Liver (tissue), 10 donors: ENCODE measurements at places on chromosomes 11 and 22. TPM values are rescaled to one million over a fixed set of nuclear protein-coding genes. Genes with fewer than 3 reads are reported as not detected.

PTPRCAP gene
- total RNA-seq, result 3.9 TPM

- peaks cover 66% of the 10 kb centered on the region for H3K36me3 ChIP-seq
- peaks cover 3% of the 10 kb centered on the region for H3K4me1 ChIP-seq
- H3K27me3 ChIP-seq, result no peaks in the 10 kb centered on the region
- no peak overlapping the region for H3K4me3 ChIP-seq
These were observed 11.2 kb downstream of the EIF4G2 start for GRCh38 chr11:10797531-10797930.

CLDN5 gene
- total RNA-seq, result 23.0 TPM

DNA sequence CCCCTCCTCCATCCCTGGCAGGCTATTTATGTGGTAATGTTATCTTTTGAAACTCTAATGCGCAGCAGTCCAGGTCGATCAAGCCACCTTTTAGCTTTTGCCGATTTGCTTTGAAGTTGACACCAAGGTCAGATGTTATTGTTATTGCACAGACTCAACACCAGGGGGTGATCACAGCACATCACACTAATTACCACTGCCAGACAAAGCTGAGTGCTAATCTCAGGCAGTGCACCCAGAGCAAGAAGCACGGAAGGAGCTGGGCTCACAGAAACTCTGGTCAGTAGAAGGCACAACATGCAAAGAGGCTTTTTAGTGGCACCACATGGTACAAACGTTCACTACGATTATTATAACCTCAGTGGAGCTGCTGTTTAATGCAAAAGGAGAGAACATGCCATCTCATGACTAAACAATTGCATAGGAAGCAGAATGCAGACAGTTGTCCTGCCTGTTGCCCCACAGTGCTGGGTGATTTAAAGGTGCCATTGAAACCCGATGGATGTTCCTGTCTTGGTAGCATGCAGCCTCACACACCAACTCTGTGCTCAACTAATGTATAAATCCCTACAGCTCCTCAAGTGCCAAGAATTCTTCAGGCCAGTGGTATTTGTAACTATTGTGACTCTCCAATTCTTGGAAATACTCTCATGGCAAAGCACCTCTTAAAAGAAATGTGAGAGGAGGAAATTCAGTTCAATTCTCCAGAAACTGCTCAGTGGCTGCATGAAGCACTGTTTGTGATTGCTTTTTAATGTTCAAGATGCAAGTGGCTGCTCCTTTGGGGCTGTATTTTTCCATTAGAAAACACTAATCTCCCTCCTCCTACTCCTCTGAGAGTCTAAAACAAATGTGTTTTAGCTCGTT, 353.9 kb upstream of the DDI1 start:
- no peaks in the 10 kb centered on the region for H3K4me1 ChIP-seq
- DNase-seq, result peak; percentile 41
- H3K27me3 ChIP-seq, result no peaks in the 10 kb centered on the region
- H3K36me3 ChIP-seq, result no peaks in the 10 kb centered on the region
- no peak overlapping the region for H3K27ac ChIP-seq

GLYAT gene
- 5.6 TPM for total RNA-seq

UPK3A gene
- total RNA-seq, result 0.42 TPM

OR52N4 gene
- total RNA-seq, result not detected

DNA sequence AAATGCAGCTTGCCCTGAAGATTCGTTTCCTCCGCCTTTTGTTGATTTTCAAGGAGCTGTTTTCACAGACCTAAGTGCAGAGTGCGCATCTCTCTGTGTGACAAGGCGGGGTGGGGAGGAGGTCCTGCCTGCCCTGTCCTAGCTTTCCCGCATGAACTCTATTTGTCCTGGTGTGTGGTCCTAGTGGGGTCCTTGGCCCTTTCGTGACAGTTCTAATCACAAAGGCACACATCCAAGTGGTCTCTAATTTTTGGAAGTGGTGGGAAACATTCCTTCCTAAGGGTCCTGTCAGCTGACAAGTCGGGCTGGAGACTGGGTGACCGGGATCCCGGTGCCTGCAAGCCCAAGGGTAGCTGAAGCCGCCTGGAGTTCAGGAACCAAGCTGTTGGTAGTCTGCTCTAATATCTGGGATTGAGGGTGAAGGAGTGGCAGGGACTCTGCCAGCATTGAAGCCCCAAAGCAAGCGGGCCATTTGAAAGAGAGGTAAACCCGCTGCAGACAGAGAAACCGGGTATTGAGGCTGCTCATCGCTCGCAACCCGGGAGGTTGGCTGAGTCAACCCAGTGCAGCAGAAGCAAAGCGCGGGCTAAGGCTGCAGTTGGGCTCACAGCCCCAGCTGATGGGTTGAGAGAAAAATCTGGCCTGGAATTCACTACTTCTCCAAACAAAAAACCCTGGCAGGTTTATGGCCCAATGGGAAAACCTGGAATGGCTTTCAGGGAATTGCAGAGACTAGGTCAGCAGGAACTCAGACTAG, 28.1 kb upstream of the FBXO3 start:
- no peak overlapping the region for H3K27ac ChIP-seq
- no peaks in the 10 kb centered on the region for H3K4me1 ChIP-seq

CCDC73 gene
- total RNA-seq, result 0.23 TPM

GRCh38 chr11:132258875-132259274, 888.5 kb downstream of the NTM start:
- H3K4me3 ChIP-seq, result no peak overlapping the region
- no peaks in the 10 kb centered on the region for H3K4me1 ChIP-seq
- DNase-seq, result no peak
- no peak overlapping the region for H3K27ac ChIP-seq
- no peaks in the 10 kb centered on the region for H3K27me3 ChIP-seq

PIH1D2 gene
- 0.25 TPM for total RNA-seq

PANX2 gene
- total RNA-seq, result 2.3 TPM

RAB36 gene
- total RNA-seq, result 0.33 TPM

FGF4 gene
- total RNA-seq, result not detected

DNA sequence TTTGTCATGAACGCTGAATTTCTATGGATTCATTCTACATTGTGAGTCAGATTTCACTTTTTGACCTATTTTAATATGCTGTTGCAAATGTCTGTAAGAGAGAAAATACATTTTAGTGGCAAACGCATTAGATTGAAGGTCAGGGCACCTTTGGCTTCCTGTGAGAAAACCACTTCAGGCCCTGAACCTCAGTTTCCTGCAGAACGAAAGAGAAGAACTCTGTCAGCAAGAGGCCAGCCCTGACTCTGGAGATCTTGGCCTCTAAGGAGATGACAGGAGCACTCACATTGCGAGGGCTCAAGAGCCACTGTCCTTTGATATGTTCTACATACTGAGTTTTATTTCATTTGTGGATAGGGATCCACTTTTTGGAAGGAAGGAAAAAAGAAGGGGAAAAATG, 83.6 kb downstream of the KCNJ1 start:
- DNase-seq, result no peak
- H3K4me3 ChIP-seq, result no peak overlapping the region
- H3K27ac ChIP-seq, result no peak overlapping the region

MS4A4A gene
- total RNA-seq, result 12.0 TPM

- no peak overlapping the region for H3K27ac ChIP-seq
- no peak for DNase-seq
- H3K27me3 ChIP-seq, result peaks cover 5% of the 10 kb centered on the region
- H3K4me1 ChIP-seq, result peaks cover 5% of the 10 kb centered on the region
These were observed 154.6 kb downstream of the BRD1 start for GRCh38 chr22:49673048-49673447.

GRCh38 chr11:102115557-102115956, 5.3 kb downstream of the YAP1 start:
- H3K27ac ChIP-seq, result no peak overlapping the region
- no peaks in the 10 kb centered on the region for H3K27me3 ChIP-seq
- H3K4me1 ChIP-seq, result peaks cover 8% of the 10 kb centered on the region
- H3K36me3 ChIP-seq, result no peaks in the 10 kb centered on the region
- H3K4me3 ChIP-seq, result no peak overlapping the region

DNA sequence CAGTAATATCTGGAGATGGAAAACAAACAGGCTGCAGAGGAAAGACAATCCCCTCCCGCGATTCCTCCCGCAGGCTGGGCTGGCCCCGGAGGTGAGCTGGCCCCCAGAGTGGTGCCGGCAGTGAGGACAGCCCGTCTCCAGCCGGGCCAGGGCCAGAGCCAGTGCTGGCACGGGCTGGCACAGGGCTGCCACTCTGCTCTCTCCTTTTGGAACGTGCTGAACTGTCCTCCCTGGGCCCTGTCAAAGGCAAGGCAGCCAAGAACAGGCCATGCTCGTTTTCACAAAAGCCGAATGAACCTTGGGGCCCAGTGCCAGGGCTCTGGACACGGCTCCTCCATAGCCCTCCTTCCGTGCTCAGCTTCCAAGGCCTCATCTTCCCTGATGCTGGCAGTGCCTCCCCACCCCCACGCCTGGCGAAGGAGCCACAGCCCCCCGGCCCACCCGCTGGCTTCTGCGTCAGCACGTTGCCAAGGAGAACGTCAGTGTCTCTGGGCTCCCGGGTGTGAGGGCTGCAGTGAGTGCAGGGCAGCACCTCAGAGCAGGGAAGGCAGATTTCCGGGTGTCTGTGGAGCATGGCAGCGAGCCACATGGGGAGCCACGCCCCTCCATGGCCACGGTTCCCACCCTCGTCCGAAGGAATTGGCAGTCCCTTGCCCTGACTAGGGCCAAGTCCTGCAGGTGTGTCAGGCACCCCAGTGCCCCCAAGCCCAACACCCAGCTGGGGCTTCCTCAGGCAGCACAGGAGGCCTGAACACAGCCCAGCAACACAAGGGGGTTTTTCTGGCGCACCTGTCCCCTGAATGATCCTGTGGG, 28.6 kb downstream of the GNAZ start:
- no peaks in the 10 kb centered on the region for H3K4me1 ChIP-seq
- no peaks in the 10 kb centered on the region for H3K36me3 ChIP-seq
- H3K4me3 ChIP-seq, result no peak overlapping the region

CFL1 gene
- 186 TPM for total RNA-seq

DNA sequence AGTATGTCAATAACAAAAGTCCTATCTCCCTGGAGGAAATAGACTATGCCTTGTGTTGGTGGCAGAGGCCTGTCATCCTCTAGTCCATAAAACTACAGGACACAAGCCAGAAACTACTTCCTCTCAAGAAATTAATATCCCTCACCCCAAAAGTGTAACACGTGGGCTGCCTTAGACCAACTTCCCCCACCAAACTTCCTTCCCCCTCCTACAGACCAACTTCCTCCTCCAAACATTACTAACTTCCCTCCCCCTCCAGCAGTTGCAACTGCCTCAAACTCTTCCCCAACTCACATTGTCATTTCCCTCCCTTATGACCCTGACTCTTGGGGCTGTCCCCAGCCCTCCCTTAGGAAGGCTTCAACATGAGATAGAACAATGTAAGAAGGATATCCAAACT, 6.3 kb downstream of the OR52K2 start:
- H3K4me3 ChIP-seq, result no peak overlapping the region
- no peak for DNase-seq
- H3K36me3 ChIP-seq, result no peaks in the 10 kb centered on the region
- no peak overlapping the region for H3K27ac ChIP-seq
- no peaks in the 10 kb centered on the region for H3K27me3 ChIP-seq

GRCh38 chr11:2774173-2775082, 74.6 kb upstream of the KCNQ1OT1 start:
- peaks cover 10% of the 10 kb centered on the region for H3K4me1 ChIP-seq
- no peaks in the 10 kb centered on the region for H3K27me3 ChIP-seq

DNA sequence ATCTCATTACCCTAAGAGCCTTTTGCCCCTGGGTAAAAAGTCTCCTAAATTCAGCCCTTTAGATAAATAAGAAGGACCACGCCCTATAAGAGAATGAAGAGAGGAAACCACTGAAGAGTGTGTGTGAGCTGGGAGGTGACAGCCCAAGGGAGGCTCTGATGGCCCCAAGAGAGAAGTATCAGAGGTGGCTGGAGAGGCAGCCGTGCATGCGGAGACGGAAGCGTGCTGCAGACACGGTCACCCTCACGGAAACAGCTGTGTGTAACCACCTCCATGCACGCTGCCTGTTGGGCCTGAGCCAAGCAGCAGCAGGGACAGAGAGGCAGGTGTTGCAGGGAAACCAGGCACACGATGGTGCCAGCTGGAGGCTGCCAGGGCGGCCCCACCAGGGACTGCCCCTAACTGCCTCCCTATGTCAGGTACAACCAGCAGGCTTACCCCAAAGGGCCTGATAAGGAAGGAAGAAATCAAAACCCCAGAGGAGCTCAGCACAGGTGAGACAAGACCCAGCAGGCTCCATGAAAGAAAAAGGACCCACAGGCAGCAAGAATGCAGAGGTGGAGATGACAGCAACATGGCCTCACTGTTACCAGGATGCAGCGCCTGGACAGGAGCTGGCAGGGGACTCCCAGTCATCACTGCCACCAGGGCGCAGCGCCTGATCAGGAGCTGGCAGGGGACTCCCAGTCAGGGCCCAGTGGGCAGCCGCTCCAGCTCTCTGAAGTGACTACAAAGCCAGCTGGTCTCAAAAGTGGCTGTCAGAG, 7.8 kb downstream of the LARGE2 start:
- DNase-seq, result peak; percentile 33
- peaks cover 22% of the 10 kb centered on the region for H3K4me1 ChIP-seq
- no peak overlapping the region for H3K27ac ChIP-seq
- no peak overlapping the region for H3K4me3 ChIP-seq
- H3K27me3 ChIP-seq, result no peaks in the 10 kb centered on the region

- H3K27me3 ChIP-seq, result peaks cover 4% of the 10 kb centered on the region
- no peak overlapping the region for H3K4me3 ChIP-seq
- DNase-seq, result peak; percentile 68
- H3K4me1 ChIP-seq, result peaks cover 7% of the 10 kb centered on the region
- no peaks in the 10 kb centered on the region for H3K36me3 ChIP-seq
- no peak overlapping the region for H3K27ac ChIP-seq
These were observed 28.6 kb upstream of the OR10G7 start for GRCh38 chr11:124069429-124070401.

DNA sequence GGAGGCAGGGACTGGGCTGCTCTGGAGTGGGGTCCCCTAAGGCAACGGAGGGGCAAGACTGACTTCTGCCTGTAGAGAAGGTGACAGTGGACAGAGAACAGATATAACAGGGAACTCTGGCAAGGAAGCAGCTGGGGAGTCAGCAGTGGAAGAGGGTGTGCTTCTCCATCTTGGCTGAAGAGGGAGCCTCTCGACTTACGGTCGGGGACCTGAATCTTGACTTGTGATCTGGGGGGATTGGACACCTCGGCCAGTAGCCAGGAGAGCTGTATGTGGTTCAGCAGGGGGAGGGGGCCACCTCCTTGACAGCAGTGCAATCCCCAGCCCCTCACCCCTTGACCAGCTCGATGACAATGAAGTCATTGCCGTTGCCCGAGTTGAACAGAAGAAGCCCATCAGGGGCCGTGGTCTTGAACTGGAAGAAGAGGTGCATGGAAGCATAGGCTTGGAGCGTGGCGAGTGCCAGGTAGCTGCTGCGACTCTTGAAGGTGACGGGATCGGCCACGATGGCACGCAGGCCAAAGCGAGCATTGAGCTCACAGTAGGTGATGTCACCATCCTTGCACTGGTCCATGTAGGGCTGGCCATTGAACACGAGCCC, 60.0 kb downstream of the SLC22A12 start:
- H3K27me3 ChIP-seq, result no peaks in the 10 kb centered on the region
- H3K4me1 ChIP-seq, result peaks cover 2% of the 10 kb centered on the region
- no peak overlapping the region for H3K27ac ChIP-seq

- no peak overlapping the region for H3K27ac ChIP-seq
- no peaks in the 10 kb centered on the region for H3K27me3 ChIP-seq
These were observed 36.6 kb downstream of the GAS2 start for GRCh38 chr11:22703040-22703439.
